ENCODE measurements at places on chromosomes 1 and 21. TPM values are rescaled to one million over a fixed set of nuclear protein-coding genes. Genes with fewer than 3 reads are reported as not detected.
A peak's percentile ranks its signal among the peaks of the same experiment; 100 is the strongest.

DNA sequence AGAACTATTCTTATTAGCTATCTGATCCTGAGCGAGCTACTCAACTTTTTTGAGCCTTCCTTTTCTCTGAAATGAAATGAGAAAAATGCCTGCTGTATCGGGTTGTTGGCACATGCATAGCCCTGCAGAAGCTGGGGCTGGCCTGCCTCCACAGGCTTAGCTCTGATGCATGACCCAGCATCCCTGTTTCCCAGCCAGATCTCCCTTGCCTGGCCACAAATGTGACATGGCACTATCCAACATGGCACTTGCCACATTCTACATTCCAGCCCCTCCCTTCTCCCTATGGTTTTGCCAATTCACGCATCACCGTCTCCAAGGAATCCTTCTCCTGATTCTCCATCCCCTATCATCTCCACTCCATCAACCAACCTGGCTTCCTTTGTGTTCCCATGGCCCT, 13.8 kb downstream of the RNU5D-1 start:
- no peaks in the 10 kb centered on the region for H3K27me3 ChIP-seq
- DNase-seq: no peak
- H3K27ac ChIP-seq: peak overlapping the region; percentile 58

- no peaks in the 10 kb centered on the region for H3K36me3 ChIP-seq
- H3K27me3 ChIP-seq: peaks cover 2% of the 10 kb centered on the region
- DNase-seq: no peak
- no peaks in the 10 kb centered on the region for H3K4me1 ChIP-seq
- H3K4me3 ChIP-seq: no peak overlapping the region
Measured at GRCh38 chr1:7421471-7422075, 349.5 kb upstream of the VAMP3 start.

GRCh38 chr1:86618358-86618757, 71.5 kb downstream of the CLCA4 start:
- H3K4me1 ChIP-seq: peaks cover 4% of the 10 kb centered on the region
- no peak for DNase-seq
- peaks cover 3% of the 10 kb centered on the region for H3K36me3 ChIP-seq
- no peak overlapping the region for H3K4me3 ChIP-seq
- H3K27ac ChIP-seq: no peak overlapping the region

DNA sequence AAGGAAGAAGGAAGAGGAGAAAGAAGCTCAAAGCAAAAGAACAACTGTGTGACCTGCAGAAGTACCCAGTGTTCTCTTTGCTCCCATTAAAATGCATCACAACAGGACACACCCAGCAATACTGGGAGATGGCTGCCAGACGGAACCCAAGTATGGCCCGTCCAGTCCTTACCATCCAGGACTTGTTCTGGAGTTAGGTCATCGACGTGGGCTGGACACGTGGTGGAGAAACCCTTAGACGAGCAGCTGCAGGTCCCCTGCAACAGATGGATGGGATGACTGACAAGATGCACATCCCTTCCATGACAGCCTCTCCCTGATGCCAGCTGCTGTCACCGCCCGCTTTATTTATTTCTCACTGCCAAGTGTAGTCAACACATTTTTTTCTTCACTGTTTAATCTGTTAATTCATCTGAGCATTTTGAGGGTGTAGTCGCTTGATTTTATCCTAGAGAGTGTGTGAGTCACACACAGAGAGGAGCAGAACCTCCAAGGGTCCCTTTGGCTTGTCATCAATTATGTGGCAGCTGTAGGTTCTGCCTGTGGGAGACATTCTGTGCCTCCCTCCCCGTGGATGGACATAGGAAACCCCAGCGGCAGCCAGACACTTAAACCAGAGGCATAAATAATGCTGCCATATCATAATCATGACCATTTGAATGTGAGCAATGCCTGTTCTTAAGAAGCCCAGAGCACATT, 80.9 kb downstream of the ABCA4 start:
- DNase-seq: no peak
- no peak overlapping the region for H3K4me3 ChIP-seq
- no peaks in the 10 kb centered on the region for H3K4me1 ChIP-seq
- no peaks in the 10 kb centered on the region for H3K36me3 ChIP-seq
- H3K27ac ChIP-seq: no peak overlapping the region

DNA sequence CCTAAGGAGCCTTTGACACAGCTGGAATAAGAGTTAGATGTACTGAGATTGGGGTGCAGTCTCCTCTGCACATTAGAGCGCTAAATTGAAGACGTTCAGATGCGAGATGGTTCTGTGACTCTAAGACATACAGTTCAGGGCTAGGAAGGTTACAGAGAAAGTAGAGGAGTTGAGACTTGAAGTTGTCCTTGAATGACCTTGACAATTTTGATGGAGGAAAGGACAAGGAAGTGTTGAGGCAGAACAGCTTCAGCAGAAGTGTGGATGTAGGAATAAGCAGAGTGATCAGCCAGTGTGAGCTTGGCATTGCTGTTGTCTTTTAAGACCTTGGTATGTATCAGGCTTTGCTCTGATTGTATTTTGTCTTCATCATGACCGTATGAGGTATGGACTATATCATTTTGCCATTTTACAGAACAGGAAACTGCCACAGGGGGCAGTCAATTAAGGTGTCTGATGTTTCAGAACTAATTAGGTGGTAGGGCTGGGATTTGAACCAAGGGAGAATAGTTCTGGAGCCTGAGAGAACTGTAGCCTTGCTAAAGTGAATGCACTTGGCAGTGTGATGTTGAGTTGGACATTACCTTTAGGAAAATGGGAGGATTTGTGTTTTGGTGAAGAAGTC, 9.2 kb downstream of the TTF2 start:
- no peaks in the 10 kb centered on the region for H3K27me3 ChIP-seq
- no peak for DNase-seq
- H3K4me1 ChIP-seq: peaks cover 4% of the 10 kb centered on the region
- no peak overlapping the region for H3K27ac ChIP-seq
- no peaks in the 10 kb centered on the region for H3K36me3 ChIP-seq

GRCh38 chr1:54361342-54361741, 44.9 kb downstream of the SSBP3 start:
- DNase-seq: no peak
- H3K4me3 ChIP-seq: no peak overlapping the region
- H3K36me3 ChIP-seq: peaks cover 24% of the 10 kb centered on the region
- peaks cover 95% of the 10 kb centered on the region for H3K4me1 ChIP-seq

DNA sequence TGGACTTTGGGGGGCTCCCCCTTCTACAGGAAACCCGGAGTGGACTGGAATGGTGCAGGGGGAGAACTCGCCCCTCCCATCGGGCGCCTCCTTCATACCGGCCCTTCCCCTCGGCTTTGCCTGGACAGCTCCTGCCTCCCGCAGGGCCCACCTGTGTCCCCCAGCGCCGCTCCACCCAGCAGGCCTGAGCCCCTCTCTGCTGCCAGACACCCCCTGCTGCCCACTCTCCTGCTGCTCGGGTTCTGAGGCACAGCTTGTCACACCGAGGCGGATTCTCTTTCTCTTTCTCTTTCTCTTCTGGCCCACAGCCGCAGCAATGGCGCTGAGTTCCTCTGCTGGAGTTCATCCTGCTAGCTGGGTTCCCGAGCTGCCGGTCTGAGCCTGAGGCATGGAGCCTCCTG, at the start of gene TNFRSF14:
Gene TNFRSF14 (plus strand): TSS at position 95 of the 401 bp plus-strand sequence. CDS start 294 bp downstream, at position 389.
- peaks cover 28% of the 10 kb centered on the region for H3K4me1 ChIP-seq
- H3K27ac ChIP-seq: peak within 1 kb of the TSS; percentile 98
- peak within 1 kb of the TSS; percentile 98 for H3K4me3 ChIP-seq
- no peaks in the 10 kb centered on the region for H3K27me3 ChIP-seq

GRCh38 chr1:246215510-246215903, 291.6 kb downstream of the SMYD3 start:
- DNase-seq: no peak
- H3K4me3 ChIP-seq: no peak overlapping the region
- no peaks in the 10 kb centered on the region for H3K27me3 ChIP-seq
- peaks cover 4% of the 10 kb centered on the region for H3K36me3 ChIP-seq

DNA sequence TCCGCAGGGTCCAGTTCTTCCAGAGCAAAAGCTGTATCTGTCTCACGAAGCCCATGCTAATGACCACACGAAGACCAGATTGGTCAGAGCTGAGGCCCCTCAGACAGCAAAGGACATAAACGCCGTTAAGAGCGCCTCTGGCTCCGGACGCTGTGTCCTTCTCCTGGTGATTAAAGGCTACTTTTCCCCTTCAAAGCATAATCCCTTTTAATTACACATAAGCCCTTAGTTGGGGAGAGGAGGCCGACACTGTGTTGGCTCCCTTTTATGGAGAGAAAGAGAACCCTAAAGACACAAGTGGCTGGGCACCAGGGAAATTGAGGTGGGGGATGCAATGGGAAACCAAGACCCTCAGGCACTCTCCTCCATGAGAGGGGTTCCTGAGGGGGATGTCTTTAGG, at the start of gene ABCA4:
Gene ABCA4 (minus strand): TSS at position 158 of the 400 bp plus-strand sequence. CDS start 103 bp downstream, at position 55.
- no peaks in the 10 kb centered on the region for H3K36me3 ChIP-seq
- H3K4me3 ChIP-seq: no peak within 1 kb of the TSS
- H3K27ac ChIP-seq: no peak within 1 kb of the TSS
- H3K4me1 ChIP-seq: no peaks in the 10 kb centered on the region
- DNase-seq: no peak

GRCh38 chr1:10583641-10584040, 108.9 kb downstream of the PEX14 start:
- H3K4me3 ChIP-seq: no peak overlapping the region
- H3K4me1 ChIP-seq: no peaks in the 10 kb centered on the region
- DNase-seq: no peak

DNA sequence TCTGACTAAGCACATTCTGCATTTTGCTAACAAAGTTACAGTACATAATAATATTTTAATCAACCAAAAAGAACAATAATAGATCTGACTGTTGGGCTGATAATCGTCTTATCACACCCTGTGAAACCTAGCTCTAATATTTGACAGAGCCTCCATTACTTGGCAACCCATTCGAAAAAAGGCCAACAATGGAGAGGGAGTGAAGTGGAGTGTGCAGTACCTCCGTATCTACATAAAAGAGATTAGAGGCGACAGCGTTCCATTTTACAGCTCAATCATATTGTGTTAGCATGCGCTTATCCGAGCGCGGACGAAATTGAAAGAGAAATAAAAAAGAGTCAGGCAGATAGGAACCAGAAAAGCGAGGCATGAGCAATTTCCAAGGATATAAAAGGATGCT, 137.3 kb upstream of the USH2A start:
- no peak overlapping the region for H3K27ac ChIP-seq
- no peaks in the 10 kb centered on the region for H3K36me3 ChIP-seq
- H3K4me1 ChIP-seq: no peaks in the 10 kb centered on the region
- DNase-seq: no peak
- no peaks in the 10 kb centered on the region for H3K27me3 ChIP-seq

DNA sequence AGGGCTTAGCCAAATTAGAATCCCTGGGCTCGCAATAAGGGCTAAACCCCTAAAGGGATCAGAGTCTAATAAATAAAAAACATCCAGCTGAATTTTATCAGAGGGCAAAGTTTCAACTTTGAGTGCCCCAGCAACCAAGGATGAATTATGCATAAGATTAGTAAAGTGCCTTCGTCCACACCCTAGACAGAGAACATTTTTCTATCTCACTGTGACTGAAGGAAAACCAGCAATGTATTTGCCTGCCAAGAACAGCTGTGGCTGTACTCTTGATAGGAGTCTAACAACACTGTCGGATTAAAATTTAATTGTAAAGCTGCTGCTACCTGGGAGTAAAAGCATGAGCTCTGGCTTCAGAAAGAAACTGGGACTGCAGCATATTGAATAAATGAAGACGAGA, 23.3 kb downstream of the WNT2B start:
- H3K27me3 ChIP-seq: no peaks in the 10 kb centered on the region
- no peaks in the 10 kb centered on the region for H3K4me1 ChIP-seq
- H3K4me3 ChIP-seq: no peak overlapping the region
- no peak for DNase-seq
- H3K36me3 ChIP-seq: peaks cover 10% of the 10 kb centered on the region

GRCh38 chr1:30818568-30819243, 61.1 kb upstream of the LAPTM5 start:
- no peak overlapping the region for H3K4me3 ChIP-seq
- peaks cover 5% of the 10 kb centered on the region for H3K4me1 ChIP-seq
- H3K27ac ChIP-seq: no peak overlapping the region
- peaks cover 50% of the 10 kb centered on the region for H3K27me3 ChIP-seq
- H3K36me3 ChIP-seq: no peaks in the 10 kb centered on the region

- peaks cover 2% of the 10 kb centered on the region for H3K27me3 ChIP-seq
- no peaks in the 10 kb centered on the region for H3K4me1 ChIP-seq
- no peak overlapping the region for H3K4me3 ChIP-seq
- no peak for DNase-seq
Measured at GRCh38 chr1:164689672-164690511, 130.9 kb downstream of the PBX1 start.

DNA sequence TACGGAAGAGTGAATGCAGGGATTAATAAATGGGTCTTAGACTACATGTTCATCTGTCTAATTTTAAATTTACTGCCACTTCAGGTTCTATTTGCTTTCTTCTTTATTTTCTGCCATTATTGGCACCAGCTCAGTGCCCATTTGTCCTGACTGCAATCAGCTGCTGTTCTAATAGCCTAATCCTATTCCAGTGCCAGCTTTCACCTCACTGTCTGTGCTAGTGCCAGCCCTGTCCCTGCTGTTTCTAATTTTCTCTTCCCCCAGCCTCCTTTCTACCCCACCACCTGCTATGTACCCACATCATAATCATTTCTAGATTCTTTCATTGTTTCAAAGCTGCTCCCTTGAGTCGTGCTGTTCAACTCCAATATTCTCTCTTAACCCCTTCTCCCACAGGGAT, 86.4 kb downstream of the KCNK1 start:
- no peak for DNase-seq
- no peaks in the 10 kb centered on the region for H3K36me3 ChIP-seq
- H3K4me3 ChIP-seq: no peak overlapping the region
- peaks cover 10% of the 10 kb centered on the region for H3K27me3 ChIP-seq
- H3K27ac ChIP-seq: no peak overlapping the region

DNA sequence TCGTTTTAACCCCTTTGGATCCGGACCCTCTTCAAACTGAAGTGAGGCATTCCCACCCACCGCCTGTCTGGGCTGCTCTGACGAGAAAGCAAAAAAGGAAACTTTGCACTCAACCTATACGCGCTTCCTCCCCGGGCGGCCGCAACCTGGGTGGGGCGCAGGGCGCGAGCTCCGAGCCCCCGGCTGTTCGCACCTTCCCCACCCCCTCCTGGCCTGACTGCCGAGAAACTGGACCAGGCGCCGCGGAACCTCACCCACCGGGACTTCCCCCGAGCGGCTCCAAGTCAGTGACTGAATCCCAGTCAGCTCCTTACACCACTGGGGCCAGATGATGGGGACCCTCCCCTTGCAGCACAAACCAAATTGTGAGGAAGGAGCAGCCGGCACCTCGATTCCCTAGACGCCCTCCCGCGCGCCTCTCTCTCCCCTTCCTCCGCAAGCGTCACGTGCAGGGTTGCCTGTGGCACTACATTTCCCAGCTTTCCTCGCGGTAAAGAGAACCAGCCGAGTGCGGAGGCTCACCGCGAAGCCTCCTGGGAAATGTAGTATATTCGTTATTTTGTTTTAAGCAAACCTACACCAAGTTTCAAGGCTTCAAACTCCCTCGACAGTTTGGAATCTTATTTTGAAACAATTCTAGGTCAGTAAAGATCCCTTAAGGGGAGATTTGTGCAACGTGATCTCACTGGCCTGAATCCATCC, at the start of gene RAB29:
Gene RAB29 (minus strand): TSS at position 468 of the 702 bp plus-strand sequence. CDS start 526 bp downstream, outside the sequence.
- H3K27ac ChIP-seq: peak within 1 kb of the TSS; percentile 98
- H3K4me1 ChIP-seq: peaks cover 28% of the 10 kb centered on the region
- peak within 1 kb of the TSS; percentile 93 for H3K4me3 ChIP-seq
- no peaks in the 10 kb centered on the region for H3K27me3 ChIP-seq
- peak; percentile 90 for DNase-seq

GRCh38 chr21:38377165-38378088, 120.6 kb downstream of the KCNJ15 start:
- no peaks in the 10 kb centered on the region for H3K36me3 ChIP-seq
- DNase-seq: no peak
- H3K27ac ChIP-seq: no peak overlapping the region

RIMS3 gene
- 2.0 TPM for total RNA-seq

AVPR1B gene
- total RNA-seq: not detected

RAP1GAP gene
- 0.49 TPM for total RNA-seq

SGIP1 gene
- total RNA-seq: not detected

MANEAL gene
- 1.0 TPM for total RNA-seq
